Astrocyte of the cerebellum (primary cell): ENCODE measurements at places on chromosomes 5 and 9.
A peak's percentile ranks its signal among the peaks of the same experiment; 100 is the strongest.

DNA sequence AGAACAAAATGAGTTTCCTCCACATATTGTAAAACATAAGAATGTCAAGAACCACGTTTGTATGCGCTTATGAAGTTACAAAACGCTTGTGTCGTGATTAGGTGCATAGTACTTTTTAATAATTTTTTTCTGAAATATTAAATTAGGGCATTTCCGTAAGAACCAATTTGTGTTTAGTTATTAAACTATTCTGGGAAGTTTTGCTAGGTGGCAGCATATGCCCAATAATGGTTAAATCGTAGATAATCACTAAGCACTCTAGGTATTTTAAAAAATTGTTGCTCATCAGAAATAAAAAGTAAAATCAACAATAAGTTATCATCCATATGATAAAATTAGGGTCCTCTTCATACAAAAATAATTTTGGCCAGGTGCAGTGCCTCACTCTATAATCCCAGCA, 5.4 kb downstream of the SRFBP1 start:
- peak; percentile 37 for DNase-seq

DNA sequence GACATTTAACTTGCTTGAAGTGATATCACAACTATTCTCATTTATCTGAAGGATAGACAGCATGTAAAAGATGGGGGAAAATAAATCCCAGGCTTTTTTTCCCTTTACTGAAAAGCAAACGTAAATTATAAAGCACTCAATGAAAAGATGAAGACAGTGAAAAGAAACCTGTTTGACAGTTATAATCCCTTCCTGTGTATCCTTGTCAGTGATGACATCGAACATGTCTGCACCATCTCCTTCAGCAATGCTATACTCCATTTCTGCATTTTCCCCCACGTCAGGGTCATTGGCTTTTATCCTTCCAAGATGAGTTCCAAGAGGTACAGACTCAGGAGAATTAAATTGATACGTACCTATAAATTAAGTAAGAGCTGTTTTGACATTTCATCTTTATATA, 134.9 kb downstream of the CDH9 start:
- no peak for DNase-seq

DNA sequence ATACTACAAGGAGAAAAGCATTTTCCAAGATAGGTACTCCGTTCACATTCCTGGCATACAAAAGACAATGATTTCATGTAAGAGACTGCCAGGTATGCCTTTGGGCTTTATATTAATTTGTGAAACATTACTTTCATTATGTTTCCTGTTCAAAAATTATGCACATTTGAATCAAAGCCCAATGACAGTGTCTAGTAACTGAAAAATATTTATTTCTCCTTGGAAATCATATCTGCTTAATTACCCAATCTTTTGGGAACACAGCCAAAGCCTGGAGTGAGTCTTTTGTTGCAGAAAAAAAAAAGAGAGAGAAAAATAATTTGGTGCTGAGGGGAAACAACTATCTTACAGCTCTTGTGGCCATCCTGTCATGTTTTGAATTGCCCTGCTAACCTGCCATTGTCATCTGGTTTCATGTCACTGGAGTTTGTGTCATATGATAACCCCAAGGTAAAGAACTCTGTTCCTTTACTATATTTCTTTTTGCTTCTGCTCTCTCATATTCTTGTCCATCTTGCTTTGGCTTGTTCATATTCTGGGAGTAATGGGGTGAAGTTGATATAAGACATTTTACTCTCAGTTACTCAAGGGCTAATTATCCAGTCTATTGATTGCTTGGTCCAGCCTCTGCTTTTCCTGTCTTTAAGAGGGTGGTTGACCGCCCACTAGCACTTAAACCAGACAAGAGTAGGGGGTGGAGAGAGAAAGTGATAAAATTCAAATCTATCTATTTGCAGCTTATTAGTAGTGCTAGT, 238.3 kb upstream of the NUDT12 start:
- peak; percentile 63 for DNase-seq

GRCh38 chr5:20605732-20606525, 617.9 kb upstream of the CDH18 start:
- DNase-seq = no peak

DNA sequence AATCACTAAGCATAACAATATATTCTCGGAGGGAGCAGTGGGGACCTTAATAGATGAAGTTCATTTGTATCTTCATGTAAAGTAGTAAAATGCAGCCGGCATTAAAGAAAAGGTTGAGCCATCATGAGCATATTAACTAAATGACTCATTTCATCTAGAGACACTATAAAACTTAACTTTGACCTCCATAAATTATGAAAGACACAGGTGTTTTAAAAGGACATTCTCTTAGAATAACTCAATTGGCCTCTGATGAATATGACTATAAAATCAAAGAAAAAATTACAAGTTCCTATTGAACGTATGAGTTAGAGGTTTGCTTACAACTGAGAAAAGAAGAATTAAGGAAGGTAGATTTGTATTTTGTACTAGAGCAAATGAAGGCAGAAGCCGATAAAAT, 220.3 kb downstream of the SEMA5A start:
- no peak for DNase-seq

- no peak for DNase-seq
Measured at GRCh38 chr5:89443508-89443907, 560.5 kb upstream of the MEF2C start.
